ENCODE measurements at places on chromosomes 2 and 18.

DNA sequence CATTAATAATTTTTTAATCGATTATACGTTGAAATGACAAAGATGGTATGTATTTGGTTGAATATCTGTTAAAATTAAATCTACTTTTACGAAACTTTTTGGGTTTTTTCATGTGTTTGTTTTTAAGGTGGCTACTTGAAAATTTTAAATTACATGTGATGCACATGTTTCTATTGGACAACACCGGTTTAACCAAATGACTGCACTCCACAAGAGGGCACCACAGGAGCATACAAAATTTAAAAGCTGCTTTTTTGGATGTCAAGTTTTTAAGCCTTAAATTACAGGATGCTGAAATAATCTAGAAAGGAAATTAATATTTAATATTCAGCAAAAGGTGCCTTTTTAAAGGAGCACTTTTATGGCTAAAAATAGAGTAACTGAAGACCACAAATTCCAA, 98.7 kb downstream of the ACVR1 start:
- DNase-seq: peak; percentile 74

- no peak for DNase-seq
These were observed 325.9 kb upstream of the LINC00305 start for GRCh38 chr18:64474773-64475172.

DNA sequence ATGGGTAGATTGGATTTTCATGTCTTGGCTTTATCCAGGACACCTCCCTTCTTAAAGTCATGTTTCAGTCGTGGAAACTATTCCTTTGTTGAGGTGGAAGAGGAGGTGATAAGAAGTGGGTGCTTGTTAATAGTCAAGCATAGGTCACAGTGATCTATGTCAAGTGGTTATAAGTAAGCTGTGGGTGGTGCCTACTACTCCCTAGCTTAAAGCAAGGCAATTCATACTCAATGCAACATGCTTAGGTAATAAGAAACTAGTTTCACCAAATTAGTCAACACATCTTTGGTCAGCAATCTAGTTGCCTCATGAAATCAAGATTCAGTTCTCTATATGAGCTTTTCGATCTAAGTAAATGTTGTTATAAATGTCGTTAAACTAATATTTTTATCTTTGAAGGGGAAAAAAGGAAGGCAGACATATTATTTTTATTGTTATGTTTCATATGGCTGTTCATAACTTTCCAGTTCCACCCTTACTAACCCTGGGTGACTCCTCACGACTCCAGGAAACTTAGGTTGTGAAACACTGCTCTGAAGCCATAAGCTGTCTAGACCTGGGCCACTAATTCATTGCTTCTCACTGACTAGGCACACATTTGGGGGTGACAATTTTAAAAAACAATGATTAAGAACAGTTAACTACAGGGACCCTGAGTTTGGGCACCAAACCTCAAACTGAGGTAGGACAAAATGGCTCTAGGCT, 5.8 kb upstream of the ABCB11 start:
- DNase-seq: no peak

DNA sequence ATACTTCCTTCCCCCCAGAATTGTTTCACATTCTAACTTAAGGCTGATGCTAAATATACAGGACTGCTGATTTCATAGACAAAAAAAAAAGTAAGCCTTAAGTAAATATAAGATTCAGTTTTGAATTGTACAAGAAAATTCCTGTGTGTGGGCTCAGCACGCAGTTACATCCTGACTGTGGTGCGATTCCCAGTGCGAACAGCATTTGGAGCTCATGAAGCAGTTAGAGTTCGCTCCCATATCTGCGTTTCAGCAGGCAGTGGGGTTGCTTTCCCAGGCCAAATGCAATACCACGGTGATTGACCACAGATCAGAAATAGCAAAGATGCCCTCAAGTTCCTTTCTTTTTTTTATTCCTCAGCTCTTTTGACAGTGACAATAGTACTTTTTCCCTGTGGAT, 75.6 kb downstream of the SATB2 start:
- DNase-seq: peak; percentile 4

DNA sequence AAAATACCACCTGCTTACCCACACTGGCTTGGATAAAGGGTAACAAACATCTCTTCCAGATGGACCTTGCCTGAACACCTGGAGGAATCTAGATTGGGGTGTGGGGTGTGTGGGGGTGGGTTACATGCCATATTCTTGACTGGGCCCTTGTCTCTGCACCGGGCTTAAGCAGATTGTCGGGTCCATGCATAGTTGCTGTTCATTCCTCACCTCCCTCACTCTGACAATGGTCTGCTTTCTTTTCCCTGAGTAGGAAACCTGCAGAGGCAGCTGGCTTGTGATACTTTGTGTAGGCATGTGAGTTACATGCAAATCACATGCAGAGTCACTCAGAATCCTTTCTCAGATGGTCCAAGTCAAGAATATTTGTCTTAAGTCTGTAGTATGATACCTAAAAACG, 112.8 kb upstream of the GLS start:
- no peak for DNase-seq

DNA sequence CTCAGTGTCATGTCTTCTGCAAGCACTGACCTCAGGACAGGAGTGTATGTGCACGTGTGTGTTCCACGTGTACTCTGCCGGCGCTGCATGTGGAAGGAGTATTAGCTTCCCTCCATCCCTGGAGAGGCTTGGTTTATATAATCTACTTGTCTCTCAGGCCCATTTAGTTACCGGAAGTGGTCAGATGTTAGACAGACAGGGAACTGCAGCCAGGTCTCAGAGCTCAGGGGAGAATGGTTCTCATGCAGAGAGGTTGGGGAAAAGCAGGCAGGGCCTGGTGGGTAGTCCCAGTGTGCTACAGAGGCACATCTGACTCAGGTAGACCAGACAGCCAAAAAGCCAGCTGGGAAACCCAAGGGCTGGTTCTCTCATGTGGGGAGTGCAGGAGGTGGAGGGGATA, 167.9 kb downstream of the CTIF start:
- no peak for DNase-seq

GRCh38 chr2:207450186-207450585, 79.6 kb upstream of the CREB1 start:
- no peak for DNase-seq

DNA sequence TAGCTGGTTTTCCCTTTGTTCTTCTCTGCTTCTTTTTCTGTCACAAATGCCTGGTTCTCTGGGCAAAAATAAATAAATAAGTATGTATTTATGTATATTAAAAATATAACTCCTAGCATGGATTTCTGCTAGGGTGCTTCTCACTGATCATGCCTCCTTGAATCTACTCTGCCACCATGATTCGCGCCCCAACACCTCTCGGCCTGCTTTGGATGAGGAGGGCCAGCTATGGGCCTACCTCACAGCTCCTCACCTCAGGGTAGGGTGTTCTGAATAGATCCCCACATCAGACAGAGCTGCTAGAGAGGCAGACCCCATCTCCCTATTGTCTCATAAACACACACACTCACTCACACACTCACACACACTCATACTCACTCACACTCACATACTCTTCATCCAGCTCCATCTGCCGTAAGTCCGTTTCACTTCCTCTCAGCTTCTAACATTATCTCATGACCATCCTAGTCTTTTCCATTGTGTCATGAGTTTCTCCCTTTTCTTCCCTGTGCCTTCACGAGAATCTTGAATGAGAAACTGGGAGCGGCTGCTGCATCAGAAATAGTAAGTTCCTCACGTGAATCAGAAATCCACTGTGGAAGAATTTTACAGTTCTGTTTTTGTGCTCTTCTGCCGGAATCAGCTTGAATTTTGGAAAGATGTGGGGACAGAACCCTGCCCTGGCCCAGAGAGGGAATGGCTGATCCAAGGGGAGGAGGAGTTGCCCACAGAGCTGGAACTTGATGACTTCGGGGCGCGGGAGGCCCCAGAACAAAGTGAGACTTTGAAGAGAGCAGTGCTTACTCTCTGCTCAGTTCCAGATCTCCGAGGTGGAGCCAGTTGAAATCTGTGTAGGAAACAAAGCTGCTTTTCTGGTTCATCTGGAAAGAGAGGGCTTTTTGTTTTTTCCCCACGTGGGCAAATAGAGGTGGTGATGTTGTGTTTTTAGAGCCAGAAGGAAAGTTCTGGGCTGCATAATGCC, 20.9 kb downstream of the ANXA4 start:
- no peak for DNase-seq

GRCh38 chr2:126655500-126656430, at the start of gene GYPC:
Gene GYPC (plus strand): TSS chr2:126656158. CDS start chr2:126656264, 106 bp downstream.
- peak; percentile 60 for DNase-seq

DNA sequence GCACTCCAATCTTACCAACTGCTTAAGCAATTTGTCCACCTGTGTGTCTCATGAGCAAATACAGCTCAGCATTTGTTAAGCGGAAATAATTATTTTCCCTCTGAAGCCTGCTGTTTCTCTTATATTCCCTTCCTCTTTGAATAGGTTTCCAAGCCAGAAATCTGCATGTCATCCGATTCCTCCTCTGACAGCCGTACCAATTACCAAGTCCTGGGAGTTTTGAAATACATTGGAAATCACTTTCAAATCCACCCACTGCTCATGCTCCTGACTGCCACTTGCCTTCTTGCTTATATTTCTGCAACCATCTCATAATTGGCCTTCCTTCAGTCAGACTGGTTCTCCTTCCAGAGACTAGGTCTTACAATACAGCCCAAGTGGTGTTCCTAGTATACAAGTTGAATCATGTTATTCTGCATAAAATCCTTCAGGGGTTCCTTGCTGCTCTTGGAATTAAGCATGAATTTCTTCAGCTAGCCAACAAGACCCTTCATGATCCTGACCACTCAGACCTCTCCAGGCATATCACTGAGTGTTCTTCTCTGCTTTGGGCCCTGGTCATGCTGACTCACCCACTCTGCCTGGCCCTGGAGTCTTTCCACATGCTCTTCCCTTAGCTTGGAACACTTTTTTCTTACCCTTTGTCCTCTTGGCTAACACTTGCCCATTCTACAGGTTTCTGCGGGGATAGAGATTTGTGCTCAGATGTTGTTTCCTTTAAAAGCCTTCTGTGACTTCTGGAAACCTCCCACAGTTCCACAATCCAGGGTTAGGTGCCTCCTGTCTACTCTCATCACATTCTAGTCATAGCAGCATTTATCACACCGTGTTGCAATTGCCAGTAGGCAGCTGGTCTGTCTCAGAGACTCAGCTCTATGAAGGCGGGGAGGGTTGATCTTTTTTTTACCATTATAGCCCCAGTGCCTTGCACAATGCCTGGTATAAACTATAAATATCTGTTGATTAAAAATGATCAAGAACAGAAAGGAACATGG, 157.6 kb downstream of the ARL6IP6 start:
- DNase-seq: peak; percentile 75

DNA sequence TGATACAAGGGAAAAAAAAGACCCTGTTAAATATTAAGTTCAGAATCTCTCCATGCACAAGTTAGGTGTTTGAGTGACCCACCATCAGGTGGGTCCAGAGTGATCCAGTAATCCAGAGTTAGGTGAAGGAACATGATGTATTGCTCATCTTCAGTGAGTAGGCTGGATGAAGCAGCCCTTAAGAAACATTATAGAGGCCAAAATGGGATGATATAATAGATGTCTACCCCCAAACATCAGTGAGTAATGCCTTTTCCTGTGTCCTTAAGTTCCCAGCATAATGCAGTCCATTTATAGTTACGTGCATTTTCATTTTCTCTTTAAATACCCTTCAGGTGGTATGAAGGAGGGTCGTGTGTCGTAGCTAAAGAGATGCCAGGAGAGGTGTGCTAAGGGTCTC, 89.6 kb downstream of the MAP4K4 start:
- DNase-seq: no peak

DNA sequence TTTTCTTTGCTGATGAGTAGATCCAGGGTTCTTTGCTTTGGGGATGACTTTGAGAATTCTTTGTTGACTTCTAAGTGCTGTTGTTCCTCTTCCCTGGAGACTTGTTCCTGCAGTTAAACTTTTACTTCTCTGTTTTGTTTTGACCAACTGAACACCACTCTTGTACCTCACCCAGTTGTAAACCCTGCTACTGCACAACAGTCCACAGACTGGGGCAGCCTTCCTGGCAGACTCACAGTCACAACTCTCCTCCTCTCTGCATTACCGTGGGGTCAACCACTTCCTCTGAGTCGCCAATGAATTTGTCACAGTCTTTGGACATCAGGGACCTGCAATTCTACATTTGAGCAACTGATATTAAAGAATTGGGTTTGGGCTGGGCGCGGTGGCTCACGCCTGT, 3.8 kb upstream of the SLC8A1 start:
- DNase-seq: no peak
